ENCODE measurements at places on chromosomes 12 and 14. TPM values are rescaled to one million over a fixed set of nuclear protein-coding genes. Genes with fewer than 3 reads are reported as not detected.

The PRIMA1 gene
- total RNA-seq: not detected

DNA sequence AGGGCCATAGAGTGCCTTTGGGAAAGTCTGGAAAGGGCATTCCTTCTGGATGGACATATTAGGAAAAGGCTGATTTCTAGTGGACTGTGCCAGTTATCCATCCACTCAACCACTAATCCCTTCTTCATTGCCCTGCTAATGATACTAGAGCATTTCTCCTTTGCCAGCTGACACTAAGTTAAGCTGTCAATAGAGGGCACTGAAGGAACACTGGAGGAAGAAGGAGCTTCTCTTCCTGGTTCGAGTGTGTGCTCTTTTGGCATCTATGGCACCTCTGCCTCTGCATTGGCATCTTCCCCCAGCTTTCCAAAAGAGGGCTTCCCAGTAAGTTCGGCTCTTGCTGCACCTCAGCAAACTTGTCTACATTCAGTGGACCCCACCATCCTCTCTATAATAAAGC lies 165.4 kb downstream of the DERA start:
- H3K4me1 ChIP-seq: no peaks in the 10 kb centered on the region
- no peak overlapping the region for H3K4me3 ChIP-seq
- no peak for DNase-seq
- H3K27me3 ChIP-seq: no peaks in the 10 kb centered on the region

GRCh38 chr12:81081726-81082125 lies 3.8 kb downstream of the ACSS3 start:
- no peak for DNase-seq
- H3K27ac ChIP-seq: no peak overlapping the region
- no peaks in the 10 kb centered on the region for H3K27me3 ChIP-seq
- peaks cover 8% of the 10 kb centered on the region for H3K4me1 ChIP-seq
- no peak overlapping the region for H3K4me3 ChIP-seq

DNA sequence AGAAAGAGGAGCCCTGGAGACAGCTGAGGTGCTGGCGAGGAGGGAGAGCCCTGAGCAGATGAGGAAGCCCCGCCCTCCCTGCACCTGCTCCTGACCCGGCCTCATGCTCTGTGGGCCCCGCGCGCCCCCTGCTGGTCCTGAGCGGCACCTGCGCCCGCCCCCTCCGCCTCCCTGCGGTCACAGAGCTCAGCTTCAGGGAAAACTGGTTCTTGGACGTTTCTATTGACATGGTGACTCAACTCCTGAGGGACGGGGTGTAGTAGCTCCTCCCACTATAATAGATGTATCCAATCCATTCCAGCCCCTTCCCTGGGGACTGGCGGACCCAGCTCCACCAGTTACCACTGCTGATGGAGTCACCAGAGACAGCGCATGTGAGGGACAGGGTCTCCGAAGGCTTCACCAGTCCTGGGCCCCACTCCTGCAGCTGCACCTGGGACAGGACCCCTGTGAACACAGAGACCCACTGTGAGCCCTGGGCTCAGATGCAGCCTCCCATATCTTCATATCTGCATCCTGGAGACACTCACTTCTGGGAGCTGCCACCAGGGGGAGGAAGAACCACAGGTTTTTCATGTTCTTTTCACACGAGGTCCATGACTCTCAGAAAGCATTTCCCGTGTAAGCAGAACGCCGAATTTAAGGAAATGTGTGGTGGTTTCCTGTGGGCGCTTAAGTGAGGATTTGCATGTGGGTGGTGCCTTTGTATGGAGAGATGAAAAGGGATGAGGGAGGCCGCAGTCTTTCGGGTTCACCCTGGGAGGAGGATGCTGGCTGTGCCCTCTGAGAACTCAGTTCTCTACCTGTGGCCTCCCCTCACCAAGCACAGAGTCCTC lies 1346.4 kb downstream of the TMEM121 start:
- no peaks in the 10 kb centered on the region for H3K4me1 ChIP-seq
- no peak overlapping the region for H3K4me3 ChIP-seq
- DNase-seq: no peak

DNA sequence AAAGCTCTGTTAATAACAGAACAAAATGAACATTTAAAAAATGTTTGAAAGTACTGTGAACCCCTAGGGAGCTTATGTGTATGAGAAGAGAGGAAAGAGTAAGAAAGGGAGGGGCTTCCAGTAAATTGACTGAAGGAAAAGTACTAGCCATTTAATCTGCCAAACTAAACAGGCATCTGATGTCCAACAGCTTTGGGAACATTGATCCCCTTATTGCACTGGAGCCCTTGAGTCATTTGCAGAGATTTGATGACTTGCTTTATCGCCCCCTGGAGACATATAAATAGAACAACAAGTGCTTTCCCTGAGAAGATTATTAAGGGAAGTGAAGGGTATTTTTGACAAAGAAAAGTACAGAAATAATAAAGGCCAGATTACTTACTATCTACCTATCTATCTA lies 319.3 kb upstream of the NOVA1 start:
- no peak overlapping the region for H3K4me3 ChIP-seq
- H3K4me1 ChIP-seq: no peaks in the 10 kb centered on the region
- H3K27me3 ChIP-seq: no peaks in the 10 kb centered on the region

- H3K4me1 ChIP-seq: peaks cover 3% of the 10 kb centered on the region
- H3K36me3 ChIP-seq: no peaks in the 10 kb centered on the region
- H3K27me3 ChIP-seq: no peaks in the 10 kb centered on the region
- no peak for DNase-seq
- no peak overlapping the region for H3K27ac ChIP-seq
Observed at GRCh38 chr14:95463171-95463901, 53.1 kb downstream of the SYNE3 start.

DNA sequence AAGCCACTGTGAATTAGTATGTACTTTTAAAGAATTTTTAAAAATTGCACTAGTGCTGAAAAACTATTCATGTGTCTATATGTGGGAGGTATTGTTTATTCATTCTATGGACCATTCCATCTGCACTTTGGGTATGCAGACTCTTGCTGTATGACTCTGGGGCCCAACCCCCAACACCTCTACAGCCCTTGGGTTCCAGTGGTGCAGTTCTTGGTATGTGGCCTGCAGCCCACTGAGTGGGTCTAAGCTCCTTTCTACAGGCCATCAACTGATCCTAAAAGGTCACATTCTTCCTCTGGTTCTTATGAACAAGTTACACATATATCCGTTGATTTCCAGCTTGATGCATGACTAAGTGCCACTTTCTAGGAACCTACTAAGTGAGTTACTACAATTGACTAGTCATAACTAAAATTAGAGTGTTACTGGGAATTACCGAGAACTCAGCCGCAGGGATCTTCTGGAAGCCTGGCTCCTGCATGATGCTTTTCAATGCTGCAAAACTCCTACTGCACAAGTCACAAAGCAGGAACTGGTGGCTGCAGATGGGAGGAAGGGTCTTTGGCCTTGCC lies 62.4 kb upstream of the MED13L start:
- H3K36me3 ChIP-seq: no peaks in the 10 kb centered on the region
- H3K4me1 ChIP-seq: no peaks in the 10 kb centered on the region
- no peak overlapping the region for H3K27ac ChIP-seq
- H3K27me3 ChIP-seq: no peaks in the 10 kb centered on the region
- no peak for DNase-seq

- no peak overlapping the region for H3K4me3 ChIP-seq
- peaks cover 6% of the 10 kb centered on the region for H3K36me3 ChIP-seq
- H3K4me1 ChIP-seq: peaks cover 14% of the 10 kb centered on the region
Observed at GRCh38 chr12:105229371-105229770, 6.6 kb downstream of the APPL2 start.

The RNU7-1 gene
- total RNA-seq: not detected

Measured in liver (tissue), 10 donors.